Amniotic epithelial cell (primary cell): ENCODE measurements at places on chromosomes 3 and 15.
A peak's percentile ranks its signal among the peaks of the same experiment; 100 is the strongest.

DNA sequence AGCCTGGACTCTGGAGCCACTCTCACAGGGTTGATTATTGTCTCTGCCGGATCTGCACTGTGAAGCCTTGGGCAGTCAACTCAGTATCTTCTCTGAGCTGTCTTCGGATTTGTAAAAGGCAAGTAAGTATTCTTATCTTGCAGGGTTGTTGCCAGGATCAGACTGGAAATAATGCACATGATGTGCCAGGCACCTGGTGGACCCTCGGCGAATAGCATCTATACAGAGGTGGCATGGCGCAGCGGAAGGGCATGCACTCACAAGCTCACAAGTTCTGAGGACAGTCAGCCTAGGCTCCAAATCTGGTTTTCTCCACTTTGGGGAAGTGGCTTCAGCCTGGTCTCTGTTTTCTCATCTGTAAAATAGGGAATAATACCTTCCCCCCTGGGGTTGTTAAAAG is 113.9 kb downstream of the SRGAP3 start:
- DNase-seq, result no peak

GRCh38 chr3:179474480-179474879 is 23.2 kb upstream of the GNB4 start:
- no peak for DNase-seq

- peak; percentile 56 for DNase-seq
Measured at GRCh38 chr15:85354461-85354860, 25.9 kb upstream of the AKAP13 start.

GRCh38 chr15:92745845-92746271 is 90.3 kb upstream of the FAM174B start:
- DNase-seq, result no peak

DNA sequence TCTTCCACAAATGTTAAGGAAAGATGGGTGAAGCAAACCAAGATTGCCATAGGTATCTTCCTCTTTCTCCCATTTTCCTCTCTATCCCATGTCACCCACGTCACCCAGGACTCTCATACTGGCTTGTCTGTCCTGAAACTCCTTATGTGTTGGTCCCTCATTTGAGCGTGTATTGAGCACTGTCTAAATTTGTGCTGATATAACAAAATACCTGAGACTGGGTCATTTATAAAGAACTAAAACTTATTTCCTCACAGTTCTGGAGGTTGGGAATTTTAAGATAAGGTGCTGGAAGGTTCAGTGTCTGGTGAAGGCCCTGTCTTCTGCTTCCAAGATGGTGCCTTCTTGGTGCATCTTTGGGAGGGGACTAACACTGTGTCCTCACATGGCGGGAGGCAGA is 186.9 kb upstream of the SLC24A5 start:
- no peak for DNase-seq

GRCh38 chr15:99467853-99468464 is 97.8 kb upstream of the MEF2A start:
- DNase-seq, result peak; percentile 33

GRCh38 chr3:142931222-142931621 is 32.3 kb downstream of the PAQR9 start:
- no peak for DNase-seq

DNA sequence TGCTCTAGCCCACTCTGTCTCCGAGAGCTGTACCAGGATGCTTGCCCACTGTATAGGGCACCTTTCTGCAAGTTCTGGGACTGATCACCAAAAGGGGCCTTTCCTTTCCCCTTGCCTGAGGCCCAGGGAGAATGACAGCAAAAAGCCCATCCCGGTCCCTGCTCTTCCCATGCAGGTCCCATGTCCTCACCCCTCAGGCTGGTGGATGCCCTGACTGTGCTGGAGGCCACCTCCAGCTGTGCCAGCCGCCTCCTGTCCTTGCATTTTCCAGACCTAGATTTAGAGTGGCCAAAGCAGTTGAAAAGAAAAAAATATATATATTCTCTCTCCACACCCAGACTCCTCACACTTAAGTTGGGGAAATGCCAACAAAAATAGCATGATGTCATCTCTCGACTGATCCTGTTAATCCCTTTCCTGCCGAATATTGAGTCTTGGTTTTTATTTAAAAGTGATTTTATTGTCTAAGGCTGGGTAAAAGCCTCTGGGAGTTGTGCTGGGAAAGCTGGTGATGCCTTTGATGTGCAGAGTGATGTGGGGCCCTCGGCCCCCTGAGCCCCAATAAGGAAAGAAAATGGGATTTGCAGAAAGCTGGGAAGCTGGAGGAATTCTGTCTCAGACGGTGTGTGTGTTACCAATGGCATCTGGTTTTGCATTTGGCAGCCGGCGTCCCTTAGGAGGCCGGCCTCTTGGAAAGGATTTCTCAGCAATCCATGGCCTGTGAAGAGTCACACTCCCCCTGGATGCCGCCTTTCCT is 29.3 kb upstream of the TPM1 start:
- peak; percentile 64 for DNase-seq

GRCh38 chr15:99706557-99707303 is 26.5 kb downstream of the LYSMD4 start:
- DNase-seq, result no peak

DNA sequence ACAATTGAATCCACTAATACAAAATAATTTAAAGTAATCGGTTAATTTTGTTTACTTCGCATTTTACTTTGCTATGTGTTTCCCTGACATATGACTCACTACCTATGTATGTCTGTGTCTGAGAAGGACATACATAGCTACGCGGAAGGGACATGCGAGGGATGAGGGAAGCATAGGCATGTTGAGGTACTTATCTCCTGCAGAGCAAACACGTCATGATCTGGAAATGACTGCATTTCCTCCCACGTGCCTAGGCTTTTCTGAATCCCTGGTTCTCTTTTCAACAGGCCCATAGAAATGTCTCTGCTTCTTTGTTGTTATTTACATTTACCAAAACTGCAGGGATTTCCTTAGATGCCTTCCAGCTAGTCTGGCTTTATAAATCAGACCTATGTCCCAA is 27.5 kb downstream of the ALCAM start:
- peak; percentile 91 for DNase-seq

DNA sequence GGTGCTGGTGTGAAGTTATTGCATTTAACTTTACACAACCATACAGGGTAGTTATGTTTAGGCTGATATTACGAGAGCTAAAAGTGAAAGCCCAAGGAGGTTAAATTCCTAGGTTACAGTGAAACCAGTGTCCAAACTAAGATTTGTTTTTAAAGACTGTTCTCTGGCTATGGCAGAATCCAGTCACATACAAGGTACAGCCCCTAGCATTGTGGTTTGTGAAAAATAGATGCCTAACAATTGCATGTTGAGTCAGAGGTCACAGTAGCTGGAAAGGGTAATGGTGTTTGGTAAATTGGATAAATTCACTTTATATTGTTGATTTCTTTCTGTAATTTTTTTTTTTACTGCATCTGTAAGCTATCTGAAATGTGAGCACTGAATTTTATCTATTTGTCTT is 614.6 kb upstream of the TBL1XR1 start:
- no peak for DNase-seq

- no peak for DNase-seq
Measured at GRCh38 chr3:23402728-23403492, 199.8 kb downstream of the UBE2E2 start.

DNA sequence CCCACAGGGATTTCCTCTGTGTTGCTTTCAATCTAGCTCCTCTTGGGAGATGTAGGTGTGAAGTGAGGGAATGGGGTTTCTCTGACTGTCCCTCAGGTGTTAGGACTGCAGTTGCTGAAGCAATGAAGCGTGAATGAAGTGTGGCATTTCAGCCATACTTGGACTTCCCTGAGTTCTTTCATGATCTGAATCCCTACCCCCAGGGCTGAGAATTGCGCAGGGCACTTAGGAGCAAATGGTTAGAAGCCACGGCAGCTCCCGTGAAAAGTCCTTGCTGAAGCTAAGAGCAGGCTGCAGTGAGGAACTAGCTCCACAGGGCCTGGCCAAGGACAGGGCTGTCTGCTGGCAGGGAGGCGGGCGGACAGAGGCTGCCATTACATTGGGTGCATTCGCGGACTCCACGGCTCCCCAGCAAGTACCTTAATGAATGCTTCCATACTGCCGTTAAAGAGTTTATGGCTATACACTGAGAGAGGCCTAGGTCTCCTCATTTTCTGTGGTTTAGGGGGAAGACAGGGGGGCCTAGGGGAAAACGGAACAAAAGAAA is 69.0 kb upstream of the RAD18 start:
- no peak for DNase-seq

GRCh38 chr3:189824629-189825312 is 193.6 kb downstream of the TP63 start:
- peak; percentile 77 for DNase-seq

DNA sequence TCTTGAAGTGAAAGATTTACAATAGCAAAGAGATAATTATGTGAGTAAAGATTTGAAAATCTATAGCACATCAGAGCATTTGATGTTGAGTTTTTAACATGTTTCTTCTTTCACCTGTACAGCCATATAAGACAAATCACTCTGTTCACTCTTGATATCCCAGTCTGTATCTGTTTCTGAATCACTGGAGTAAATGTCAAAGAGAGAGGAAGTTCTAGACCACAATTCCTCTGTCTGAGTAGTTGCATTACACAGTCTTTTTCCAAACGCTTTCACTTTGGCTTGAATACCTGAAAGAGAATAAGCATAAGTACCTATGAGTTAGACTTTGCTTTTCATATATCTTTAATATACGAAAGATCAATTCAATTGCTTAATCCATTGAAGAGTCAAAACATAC is 9.9 kb downstream of the THAP10 start:
- peak; percentile 27 for DNase-seq

DNA sequence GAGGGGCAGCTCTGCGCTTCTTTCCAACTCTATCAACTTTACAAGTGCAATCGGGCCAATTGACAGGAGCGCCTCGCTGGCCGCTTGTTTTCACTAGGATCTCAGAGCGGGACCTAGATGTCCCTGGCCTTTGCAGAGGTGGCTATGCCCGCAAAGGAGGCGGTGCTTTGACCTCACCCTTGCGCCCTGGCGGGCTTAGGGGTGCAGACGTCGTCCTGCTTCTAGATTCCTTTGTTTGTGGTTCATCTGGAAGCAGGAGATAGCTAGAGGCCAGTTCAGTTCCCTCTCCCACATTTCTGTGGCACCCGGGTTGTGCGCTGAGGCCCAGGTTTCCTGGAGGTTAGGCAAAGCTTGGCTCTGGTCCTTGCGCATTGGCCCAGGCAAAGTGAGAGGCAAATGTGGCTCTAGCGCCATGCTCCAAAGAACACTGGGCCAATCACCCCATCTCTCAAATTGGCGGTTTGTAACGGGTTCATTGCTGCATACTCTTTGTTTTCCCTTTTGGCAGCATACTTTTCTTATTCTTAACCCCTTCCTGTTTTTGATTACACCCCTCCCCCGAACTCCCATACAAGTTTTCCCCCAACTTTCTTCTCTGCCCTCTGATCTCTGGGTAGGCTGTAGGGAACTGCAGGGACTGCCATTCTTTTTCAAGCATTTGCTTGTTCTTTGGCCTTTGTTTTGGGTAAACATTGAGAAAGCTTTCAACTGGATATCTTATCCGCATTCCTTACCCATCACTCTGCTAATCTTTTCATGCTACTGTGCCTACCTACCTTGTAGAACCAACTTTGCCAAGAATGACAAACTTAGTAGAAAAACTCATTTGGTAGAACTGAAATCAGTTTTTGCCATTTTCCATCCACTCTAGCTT is 1.4 kb downstream of the PPM1L start:
- no peak for DNase-seq

GRCh38 chr3:25872200-25872877 is 82.4 kb downstream of the OXSM start:
- no peak for DNase-seq

DNA sequence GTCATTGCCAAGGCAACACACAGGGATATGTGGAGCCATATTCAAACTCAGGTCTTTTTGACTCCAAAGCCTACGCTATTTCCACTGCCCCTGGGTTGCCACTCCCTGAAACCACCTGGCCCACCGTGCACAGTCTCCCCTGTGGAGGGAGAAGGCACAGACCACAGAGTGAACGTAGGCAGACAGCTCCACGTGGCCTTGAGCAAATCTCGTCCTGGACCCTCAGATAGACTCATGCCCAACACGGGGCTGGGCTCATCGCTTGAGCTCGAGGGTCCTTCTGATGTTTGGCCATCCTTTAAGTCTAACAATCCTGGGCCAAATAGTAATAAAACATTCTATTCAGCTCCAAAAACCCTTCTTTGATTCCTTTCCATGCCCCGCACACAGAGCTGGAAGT is 72.0 kb downstream of the CPN2 start:
- no peak for DNase-seq

DNA sequence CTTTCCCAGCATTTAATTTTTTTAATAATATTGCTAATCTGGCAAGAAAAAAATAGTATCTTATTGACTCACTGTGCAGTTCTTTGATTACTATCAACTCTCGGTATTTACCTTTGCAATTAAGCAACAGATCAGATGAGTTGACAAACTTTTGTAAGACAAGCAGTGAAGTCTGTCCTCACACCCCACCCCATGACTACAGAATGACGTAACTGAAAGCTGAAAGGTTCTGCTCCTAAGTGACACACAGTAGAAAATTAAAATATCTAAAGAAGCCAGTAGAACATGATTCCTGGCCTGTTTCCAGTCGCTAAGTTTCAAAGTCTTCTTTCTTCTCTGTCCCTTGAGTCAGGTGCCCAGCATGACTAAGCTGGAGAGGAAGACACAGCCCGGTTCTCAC is 135.5 kb downstream of the STT3B start:
- no peak for DNase-seq

GRCh38 chr15:98840053-98840452 is 167.5 kb downstream of the PGPEP1L start:
- DNase-seq, result no peak

- peak; percentile 99 for DNase-seq
Measured at GRCh38 chr15:63610209-63610841, 13.1 kb downstream of the FBXL22 start.

- no peak for DNase-seq
Measured at GRCh38 chr3:163347944-163348343, 1730.4 kb downstream of the SI start.

GRCh38 chr15:100405179-100405578 is 63.4 kb upstream of the ADAMTS17 start:
- no peak for DNase-seq

DNA sequence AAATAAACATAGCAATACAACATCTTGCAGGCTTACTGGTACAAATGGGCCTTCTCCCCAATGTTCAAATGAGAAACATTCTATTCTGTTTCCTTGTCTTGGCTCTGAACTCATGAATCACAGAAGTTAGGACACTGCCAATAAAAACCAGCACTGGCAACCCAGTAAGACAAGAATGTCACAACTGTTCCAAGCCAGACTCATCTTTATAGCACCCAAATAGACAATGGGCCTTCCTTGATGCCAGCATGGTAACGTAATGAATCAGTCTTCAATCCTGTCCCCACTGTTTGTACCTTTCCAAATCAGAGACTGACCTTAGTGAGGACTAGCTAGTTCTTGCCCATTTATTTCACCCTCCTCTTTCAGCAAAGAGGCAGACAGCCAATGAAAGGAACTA is 14.1 kb upstream of the RPS17 start:
- no peak for DNase-seq

DNA sequence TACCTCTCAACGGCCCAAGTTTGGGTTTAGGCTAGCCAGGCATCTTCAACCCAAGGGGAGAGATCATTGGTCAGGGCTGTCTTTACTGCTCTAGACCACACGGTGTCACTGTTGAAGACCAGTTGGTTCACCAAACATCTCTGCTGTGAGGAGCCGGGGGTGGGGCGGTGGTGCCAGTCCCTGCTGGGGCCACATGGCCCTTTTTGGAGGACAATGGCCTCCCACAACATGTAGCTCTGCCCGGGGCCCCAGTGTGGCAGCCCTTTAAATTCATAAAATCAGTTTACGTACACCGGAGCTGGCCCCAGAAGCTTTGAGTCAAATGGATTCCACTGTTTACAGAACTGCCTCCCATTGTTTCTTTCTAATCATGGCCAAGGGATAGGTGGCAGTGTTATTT is 19.1 kb upstream of the TM4SF18 start:
- peak; percentile 54 for DNase-seq

- DNase-seq, result no peak
Measured at GRCh38 chr3:78529601-78530000, 1238.2 kb downstream of the ROBO1 start.
